HS-5 (cell line): ENCODE measurements at places on chromosomes 1 and 21.
A peak's percentile ranks its signal among the peaks of the same experiment; 100 is the strongest.

- no peak for DNase-seq
Observed at GRCh38 chr1:155324717-155325602, 4.3 kb downstream of the RUSC1 start.

GRCh38 chr1:223712850-223713474 is 623 bp downstream of the CAPN2 start:
- DNase-seq = no peak

DNA sequence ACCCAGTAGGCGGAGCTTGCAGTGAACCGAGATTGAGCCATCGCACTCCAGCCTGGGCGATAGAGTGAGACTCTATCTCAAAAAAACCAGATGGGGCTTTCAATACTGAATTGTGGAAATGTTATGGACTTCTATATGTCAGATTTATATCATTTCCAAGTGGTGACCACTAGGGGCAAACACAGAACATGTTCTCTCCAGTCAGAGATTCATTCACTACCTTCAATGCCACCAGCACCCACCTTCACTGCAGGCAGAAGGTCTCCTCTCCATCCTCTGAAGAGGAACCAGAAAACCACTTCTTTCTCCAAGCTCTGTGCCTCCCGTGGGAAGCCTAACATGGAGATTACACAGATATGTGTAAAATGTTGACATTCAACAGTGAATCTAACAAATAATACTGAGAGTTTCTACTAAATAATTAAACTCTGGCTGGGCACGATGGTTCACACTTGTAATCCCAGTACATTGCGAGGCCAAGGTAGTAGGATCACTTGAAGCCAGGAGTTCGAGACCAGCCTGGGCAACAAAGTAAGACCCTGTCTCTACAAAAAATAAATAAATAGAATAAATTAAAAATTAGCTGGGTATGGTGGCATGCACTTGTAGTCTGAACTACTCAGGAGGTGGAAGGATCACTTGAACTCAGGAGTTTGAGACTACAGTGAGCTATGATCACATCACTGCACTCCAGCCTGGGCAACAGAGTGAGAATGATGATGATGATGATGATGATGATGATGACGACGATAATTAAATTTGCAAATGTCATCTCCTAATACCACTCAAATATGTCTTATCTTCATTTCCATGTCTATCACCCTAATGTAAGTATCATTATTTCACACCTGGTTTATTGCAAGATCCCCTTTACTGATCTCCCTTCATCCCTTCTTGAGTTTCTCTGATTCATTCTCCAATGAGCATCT is 151.1 kb downstream of the ZNF281 start:
- no peak for DNase-seq

- DNase-seq = no peak
Observed at GRCh38 chr1:241702442-241703373, 50.6 kb downstream of the WDR64 start.

- DNase-seq = no peak
Observed at GRCh38 chr1:40409467-40409866, 35.9 kb downstream of the SMAP2 start.

DNA sequence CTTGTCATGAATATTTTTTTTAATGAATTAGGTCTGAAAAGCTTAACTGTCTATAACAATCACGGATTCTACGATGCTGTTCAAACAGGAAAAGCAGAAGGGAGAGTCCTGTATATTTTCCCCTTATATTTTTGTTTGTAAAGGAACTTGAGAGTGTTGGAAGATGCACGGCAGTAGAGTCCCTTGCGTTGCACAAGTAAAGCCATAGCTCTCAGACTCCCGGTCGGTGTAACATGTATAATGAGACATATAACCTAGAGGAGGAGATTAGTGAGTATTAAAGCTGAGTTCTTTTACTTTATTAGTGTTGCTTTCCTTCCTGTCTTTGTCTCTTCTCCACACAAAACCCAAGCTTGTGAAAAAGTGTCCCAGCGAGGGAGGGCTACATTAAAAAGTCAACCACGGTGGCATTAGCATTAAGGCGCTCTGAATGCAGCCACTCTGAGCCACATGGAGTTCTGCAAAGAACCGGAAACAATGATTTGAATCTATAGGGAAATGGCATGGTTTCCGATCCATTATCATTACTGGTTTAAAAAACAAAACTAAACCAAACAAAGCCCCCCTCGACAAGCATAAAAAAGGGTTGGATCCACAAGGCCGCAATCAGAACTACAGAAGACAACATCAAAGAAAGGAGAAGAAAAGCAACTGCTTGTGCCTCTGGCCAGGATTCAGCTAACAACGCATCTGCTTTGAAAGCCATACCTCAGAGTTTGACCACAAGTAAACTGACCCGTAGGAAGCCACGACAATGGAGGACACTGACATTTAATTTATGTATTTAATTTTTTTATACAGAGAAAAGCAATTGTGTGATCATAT is 356.8 kb downstream of the LMO4 start:
- DNase-seq = no peak

DNA sequence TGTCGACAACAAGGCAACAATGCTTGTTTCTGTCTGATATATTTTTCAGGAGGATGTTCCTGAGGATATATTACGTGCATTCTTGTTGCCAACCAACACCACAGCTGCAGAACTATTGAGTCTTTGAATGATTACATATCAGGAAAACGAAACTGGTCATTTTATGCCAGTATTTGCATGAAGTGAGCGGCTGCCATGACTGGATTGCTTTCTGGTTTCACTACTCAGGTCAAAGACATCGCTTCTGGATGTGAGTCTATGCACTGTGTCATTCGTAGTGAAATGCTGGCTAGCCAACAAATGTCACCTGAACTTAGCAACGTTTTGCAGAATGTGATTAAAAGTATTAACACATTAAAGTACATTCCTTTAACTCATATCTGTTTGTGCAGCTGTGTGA is 35.8 kb upstream of the OLFM3 start:
- DNase-seq = no peak

DNA sequence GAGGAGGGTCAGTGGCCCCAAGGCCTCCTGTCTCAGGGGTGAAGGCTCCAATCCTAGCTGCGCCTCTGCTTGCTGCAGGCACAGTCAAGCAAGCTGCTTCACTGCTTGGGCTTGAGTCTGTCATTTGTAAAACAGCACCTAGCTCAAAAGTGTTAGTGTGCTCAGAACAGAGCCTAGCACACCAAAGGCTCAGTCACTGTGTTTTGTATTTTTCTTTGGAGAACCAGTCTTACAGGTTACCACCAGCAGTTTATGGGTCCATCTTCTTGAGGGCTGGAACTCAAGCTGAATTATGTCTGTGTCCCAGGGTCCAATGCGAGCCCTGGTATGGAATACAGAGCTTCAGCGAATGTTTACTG is 113.6 kb downstream of the DMRTB1 start:
- DNase-seq = no peak

- no peak for DNase-seq
Observed at GRCh38 chr1:160131803-160132565, 16.4 kb downstream of the ATP1A2 start.

DNA sequence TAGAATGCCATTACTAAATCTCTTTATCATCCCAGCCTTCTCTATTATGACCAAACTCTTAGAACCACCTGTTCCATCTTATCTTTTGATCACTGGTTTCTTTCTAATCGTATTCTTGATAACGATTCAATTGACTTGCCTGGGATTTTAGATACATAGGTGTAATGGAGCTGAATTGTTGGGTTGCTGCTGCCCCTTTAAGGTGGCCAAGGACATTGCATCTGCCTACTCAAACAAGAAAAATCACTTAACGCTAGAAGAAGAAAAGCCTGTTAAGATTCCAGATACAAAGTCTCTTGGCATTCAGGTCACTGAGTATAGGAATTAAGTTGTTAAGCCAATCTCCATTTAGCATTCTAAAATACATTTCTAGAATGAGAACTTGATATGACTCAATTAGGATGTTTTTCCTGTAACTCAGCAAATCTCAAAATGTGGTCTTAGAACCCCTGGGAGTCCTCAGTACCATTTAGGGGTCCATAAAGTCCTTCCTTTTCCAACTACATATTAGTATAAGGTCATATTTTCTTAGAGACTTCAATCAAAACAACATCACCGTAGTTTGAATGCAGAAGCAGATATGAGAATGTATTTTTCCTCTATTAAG is 12.4 kb downstream of the NEXN start:
- peak; percentile 14 for DNase-seq

DNA sequence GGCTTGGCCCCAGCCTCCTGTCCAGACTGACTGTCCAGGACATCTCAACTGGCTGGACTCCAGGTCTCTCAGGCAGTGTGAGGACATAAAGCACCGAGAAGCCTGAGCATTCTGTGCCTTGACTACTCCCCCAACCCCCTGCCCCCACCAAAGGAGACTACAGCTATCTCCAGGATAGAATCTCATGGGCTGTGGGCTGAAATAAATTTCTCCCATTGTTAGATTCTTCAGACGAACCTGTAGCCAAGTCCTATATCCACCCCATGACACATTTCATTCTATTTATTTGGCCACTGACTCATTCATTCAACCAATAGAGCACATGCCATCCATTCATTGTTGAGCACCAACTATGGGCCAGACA is 11.4 kb downstream of the VWA5B1 start:
- DNase-seq = no peak

DNA sequence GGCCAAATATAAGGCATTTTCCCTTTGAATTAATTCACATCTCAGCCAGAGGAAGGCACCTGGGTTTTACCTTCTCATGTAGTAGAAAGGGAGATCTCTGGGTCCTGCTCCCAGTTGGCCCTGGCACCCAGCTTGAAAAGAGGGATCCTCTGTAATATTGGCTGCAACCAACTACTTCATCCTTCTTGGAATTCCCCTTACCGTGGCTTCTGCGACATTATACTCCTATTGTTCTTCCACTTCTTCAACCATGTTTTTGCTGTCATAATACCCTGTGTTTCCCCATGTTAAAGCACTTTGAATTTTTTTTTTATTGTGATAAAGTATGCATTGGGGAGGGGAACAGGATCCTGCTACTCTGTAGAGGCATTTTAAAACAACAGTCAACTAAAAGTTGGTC is 26.8 kb downstream of the RNF220 start:
- DNase-seq = no peak

GRCh38 chr1:91699339-91699974 is 186.5 kb downstream of the TGFBR3 start:
- DNase-seq = peak; percentile 88

GRCh38 chr1:18229625-18230024 is 122.0 kb downstream of the IGSF21 start:
- no peak for DNase-seq

DNA sequence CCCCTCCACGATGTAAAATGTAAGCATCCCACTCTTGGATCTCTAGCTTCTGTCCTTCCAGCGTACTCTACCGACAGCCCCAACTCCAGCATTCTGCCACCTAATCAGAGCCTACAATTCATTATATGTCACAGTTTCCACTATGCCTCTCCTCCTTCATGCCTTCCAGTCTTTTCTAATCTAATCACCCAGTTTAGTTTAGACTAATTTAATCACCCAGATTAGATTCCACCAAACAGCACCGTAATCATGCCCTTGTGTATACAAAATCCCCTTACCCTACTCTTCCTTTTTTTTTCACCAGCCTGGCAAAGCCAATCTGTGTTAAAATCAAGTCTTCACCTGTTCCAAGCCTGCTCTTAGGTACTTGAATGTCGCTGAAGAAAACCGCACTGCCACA is 49.8 kb upstream of the KANK4 start:
- DNase-seq = no peak

GRCh38 chr1:21259316-21260076 is 30.8 kb downstream of the ECE1 start:
- DNase-seq = no peak

GRCh38 chr1:232012773-232013386 is 386.3 kb downstream of the DISC1 start:
- no peak for DNase-seq

DNA sequence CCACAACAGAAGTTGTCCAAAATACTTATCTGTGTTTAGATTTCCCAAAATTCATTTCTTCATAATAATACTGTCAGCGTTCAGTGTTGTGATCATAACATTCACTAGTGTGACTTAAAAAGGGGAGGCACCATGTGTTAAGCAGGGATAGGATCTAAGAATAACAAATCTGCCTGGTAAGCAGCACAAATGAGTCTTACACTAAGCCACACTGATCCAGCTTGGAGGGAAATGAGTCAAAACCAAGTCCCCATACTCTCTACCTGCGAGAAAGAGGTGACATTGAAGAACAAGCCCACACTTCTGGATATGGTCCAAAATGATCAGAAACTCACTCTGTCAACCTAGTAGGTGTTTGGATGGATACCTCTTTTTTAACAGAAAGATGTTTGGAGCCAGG is 145.5 kb downstream of the CRB1 start:
- DNase-seq = no peak

DNA sequence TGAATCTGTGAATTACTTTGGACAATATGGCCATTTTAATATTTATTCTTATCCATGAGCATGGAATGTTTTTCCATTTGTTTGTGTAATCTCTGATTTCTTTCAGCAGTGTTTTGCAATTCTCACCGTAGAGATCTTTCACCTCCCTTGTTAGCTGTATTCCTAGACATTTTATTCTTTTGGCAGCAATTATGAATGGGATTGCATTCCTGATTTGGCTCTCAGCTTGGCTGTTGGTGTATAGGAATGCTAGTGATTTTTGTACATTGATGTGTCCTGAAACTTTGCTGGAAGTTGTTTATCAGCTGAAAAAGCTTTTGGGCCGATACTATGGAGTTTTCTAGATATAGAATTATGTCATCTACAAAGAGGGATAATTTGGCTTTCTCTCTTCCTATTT is 44.2 kb upstream of the NEGR1 start:
- DNase-seq = no peak

- DNase-seq = peak; percentile 25
Observed at GRCh38 chr1:57188168-57188567, 222.4 kb upstream of the C8B start.

DNA sequence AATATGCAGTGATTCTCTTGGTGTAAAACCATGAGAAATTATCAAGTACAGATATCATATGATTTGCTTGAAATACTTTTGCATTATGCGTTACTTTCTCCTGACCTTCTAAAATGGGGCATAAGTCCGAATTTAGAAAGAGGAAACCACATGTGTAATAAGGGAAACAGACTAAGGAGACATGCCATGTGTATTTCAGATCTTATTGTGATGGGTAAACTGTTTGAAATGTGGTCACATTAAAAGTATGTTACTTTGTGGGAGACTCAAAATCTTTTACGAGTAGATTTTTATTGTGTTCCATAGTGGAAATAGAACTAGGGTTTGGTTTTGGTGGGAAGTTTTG is 173.0 kb downstream of the NFIA start:
- no peak for DNase-seq

GRCh38 chr1:23591460-23592208 is 32.3 kb upstream of the ID3 start:
- DNase-seq = no peak

DNA sequence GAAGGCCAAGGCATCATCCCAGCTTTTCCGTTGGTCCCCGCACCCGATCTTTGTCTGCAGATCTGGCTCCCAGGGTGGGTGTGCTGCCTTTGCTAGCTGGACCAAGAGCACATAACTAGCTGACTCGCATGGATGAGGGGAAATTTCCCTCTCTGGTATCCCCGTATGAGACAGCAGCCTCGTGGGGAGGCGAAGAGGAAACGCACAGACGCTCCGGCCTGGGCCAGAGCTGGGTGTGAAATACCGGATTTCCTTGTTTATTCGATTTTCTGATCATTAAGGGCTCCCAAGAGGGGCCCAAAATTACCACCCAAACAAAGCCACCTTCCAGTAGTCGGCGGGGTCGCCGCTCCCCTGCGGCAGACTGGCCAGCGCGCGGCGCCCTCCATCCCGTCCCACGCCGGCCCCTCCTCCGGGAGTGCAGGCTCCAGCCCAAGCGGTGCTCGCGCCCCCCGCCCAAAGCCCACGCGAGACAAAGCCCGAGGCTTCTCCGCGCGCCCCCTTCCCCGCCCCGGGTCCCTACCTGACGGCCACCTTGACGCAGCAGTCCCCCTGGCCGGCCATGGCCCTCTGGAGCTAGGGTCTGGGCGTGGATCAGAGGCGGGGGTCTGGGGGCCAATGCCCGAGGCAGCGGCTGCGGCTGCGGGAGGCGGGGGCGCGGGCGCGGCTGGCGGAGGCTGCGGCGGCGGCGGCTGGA is 546 bp downstream of the KIF21B start:
- DNase-seq = no peak
